Fibroblast of upper back skin (primary cell): ENCODE measurements at places on chromosomes 16 and 17.
A peak's percentile ranks its signal among the peaks of the same experiment; 100 is the strongest.

DNA sequence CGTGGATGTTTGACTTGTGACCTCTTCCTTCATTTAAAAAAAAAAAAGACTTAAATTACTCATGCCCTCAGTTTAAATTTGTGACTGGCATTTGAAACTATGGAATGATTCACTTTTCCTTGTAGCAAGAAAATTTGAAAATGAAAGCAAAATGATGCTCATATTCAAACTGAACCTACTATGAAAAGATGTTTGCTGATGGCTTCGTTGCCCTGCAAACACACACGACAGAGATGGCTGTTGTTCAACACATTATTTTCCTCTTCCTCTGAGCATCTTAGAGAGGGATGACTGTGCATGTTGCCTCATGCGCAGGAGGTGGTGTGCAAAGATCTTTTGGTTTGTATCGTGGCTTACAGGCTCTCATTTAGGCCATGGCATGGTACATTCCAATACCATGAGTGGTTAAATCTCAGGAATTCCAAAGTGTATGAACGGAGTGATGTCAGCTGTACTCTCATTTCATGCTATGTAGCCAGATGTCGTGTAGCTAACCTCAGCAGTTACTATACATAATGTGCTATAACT lies 164.5 kb downstream of the PRKCA start:
- DNase-seq, result peak; percentile 99

- peak; percentile 72 for DNase-seq
These were observed 307.2 kb downstream of the ABCC12 start for GRCh38 chr16:47848421-47849109.

DNA sequence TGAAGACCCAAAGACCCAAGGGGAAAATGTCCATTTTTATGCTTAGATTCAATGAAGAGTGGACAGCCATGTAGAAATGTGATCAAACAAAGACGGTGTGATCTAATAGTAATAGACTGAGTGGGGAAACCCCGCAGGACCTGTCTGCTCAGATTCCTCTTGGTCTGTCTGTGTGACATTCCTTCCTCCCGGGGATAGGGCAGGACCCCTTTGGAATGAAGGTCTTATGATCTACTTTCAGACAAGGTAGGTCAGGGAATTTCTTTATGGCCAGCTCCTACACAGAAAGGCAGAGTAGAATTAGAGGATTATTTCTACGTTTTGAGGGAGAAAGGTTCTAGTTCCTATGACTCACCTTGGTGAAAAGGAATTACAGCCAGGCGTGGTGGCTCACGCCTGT lies 267.6 kb downstream of the STX8 start:
- no peak for DNase-seq

- no peak for DNase-seq
These were observed 8.9 kb downstream of the OR4D1 start for GRCh38 chr17:58156839-58157803.

GRCh38 chr17:50866950-50867362 lies 802 bp upstream of the TOB1 start:
- no peak for DNase-seq

DNA sequence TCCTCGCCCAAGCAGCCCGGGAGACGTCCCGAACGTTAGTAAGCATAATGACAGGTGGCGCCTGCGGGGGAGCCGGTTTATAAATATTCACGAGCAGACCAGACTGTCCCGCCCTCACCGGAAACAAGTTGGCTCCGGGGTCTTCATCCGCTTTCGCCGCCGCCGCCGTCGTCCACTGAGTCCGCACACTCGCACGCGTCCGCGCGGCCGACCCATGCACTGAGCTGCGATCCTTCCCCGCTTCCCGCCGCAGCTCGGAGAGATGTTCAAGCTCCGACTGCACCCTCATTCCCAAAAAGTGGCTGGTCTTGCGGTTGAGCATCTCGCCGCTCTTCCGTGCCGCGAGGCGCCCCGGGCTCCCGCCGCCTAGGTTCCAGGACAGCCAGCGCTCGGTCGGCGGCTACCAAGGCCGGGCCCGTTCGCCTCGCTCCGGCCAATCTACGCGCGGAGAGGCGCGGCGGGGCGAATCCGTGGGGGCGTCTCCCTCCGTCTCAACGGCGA lies 385 bp downstream of the CFAP119 start:
- no peak for DNase-seq

DNA sequence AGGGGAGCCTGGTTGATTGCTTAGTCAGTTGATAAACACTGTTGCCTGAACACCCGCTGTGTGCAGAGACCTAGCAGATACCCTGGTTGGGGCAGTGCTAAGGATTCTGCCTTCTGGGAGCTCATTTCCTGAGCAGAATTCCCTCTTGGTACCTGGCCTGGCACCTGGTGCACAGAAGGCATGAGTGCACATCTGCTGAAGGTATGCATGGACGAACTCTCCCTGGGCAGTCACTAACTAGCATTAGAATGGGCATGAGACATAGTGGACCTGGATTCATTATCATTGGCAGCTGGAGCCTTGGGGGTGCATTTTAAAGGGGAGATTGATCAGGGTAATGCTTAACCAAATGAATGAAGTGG lies 13.1 kb downstream of the ADCY7 start:
- DNase-seq, result no peak

DNA sequence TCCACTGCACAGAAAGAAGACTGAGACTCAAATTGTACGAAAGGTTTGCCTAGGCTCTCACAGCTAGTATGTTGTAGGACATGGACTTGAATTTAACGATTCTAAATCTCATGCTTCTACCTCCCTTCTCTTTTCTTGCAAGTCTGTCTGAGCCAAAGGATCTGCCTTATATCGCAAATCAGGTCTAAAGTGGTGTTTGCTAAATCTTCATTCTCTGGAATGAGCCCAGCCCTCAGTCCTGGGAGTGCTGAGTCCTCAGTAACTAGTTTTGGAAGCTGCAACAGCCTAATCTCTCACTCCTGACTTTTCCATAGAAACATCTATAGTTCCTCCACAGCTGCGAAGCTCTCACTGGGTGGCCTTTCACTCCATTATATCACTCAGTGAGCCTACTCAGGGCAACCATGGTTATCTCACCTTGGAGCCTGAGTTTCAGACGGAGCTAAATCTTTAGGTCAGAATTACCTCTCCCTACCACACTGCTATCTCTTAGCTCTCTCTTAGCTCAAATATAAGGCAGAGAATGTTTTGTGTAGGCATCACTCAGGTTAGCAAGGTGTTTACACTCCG lies 575.5 kb upstream of the C16orf82 start:
- no peak for DNase-seq

DNA sequence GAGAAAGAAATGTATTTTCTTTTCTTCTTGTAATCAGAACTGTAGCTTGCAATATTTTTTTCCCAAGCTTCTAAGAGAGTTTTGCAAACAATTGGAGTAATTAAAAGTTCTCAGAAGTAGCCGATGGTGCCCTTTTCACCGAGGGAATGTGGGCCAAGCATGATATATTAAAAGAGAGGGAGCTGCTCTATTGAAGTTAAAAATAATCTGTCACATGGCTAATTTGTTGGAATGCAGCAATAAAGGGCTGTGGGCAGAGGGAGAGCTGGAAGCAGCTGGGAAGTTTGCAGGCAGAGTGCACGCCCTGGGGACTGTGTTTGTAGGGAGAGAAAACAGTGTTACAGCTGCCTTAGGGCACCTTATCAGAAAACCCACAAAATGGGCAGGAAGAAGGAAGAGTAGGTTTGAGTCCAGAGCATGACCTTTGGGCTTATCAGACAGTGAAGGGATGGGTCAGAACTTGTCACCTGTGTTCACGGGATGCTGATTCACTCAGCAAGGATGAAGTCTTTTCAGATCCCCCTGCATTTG lies 18.5 kb upstream of the TERF2 start:
- peak; percentile 52 for DNase-seq

DNA sequence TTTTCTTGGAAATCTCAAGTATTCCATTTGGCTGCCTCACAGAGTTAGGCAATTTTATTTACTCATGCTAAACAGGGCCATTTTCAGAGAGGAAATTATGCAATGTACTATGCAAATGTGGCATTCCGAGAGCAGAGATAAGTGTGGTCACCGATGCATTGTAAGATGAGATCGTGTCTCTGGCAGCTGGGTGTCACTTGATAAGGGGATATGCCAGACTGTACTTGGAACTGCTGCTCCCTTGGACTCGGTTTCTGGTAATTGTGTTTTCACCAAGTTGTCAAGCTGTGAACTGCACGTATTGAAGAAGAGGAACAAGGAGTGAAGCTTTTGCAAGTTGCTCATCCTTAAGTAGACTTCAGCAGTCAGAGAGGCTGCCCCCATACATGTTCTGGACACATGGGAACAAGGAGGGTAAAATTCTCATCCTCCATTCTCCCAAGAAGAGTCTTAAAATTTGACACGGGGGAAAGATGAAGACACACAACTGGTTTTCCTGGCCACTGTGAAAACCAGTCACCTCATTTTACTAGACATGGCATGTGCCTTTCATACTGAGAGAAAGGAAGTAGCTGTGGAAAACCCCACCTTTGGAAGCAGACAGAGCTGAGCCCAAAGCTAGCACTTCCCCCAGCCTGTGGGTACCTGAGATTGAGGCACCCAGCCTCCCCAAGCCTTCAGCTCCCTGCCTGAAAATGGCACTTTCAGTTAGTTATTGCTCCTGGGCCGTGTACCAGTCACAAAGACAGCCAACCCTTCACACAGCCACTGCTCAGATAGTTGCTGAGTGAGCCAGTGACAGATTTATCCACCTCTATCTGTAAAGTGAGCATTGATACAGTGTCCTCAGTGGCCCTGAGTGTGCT lies 150.7 kb downstream of the SOCS1 start:
- DNase-seq, result peak; percentile 89

DNA sequence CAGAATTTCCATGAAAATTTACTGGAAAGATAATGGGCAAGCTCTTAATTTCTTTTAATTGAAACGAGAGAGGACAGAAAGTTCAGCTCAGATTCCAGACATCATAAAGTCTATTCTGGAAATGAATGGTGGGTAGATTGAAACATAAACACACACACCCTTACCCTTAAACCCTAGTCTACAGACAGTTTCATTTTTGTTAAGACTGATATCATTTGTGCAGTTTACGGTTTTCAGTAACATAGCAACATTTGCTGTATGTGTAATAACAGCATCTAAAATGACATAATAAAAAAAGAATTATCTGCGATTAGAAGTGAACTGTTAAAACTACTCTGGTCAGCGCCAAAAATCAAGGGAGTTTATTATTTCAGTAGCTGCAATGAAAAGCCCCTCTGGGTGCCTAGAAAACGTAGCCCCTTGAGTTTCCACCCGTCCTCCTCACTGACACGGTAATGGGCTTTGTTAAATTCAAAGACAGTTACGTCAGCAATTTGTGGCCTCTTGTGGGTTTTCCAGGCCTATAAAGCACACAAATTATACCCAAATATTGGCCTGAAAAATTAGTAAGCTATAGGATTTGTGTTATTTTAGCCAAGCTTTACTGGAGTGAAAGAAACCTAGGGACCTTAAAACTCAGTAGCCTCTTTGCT lies 520.6 kb upstream of the SOX9 start:
- no peak for DNase-seq

DNA sequence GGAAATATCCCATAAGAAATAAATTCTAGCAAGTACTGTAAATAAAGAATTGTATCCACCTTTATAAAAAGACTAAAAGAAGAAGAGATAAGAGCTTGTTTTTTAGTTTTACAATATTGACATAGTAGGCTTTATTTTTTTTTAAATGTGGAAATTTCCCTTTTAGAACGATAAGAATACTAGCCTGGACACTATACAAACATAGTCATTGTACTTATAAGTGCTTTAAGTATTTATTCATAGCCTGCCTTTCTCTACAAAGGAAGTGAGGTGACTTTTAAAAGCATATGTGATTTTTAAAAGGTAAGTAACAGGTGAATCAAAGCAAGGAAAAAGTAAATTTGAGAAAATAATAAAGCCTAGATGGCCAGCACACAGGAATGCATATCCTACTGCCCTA lies 17.7 kb downstream of the TOX3 start:
- DNase-seq, result no peak
